Activated naive CD4-positive, alpha-beta T cell treated with anti-CD3 and anti-CD28 coated beads for 36 hours (primary cell): ENCODE measurements at places on chromosomes 7 and 10. TPM values are rescaled to one million over a fixed set of nuclear protein-coding genes. Genes with fewer than 3 reads are reported as not detected.
A peak's percentile ranks its signal among the peaks of the same experiment; 100 is the strongest.

Gene BRAT1
- 27.3 TPM for total RNA-seq

DNA sequence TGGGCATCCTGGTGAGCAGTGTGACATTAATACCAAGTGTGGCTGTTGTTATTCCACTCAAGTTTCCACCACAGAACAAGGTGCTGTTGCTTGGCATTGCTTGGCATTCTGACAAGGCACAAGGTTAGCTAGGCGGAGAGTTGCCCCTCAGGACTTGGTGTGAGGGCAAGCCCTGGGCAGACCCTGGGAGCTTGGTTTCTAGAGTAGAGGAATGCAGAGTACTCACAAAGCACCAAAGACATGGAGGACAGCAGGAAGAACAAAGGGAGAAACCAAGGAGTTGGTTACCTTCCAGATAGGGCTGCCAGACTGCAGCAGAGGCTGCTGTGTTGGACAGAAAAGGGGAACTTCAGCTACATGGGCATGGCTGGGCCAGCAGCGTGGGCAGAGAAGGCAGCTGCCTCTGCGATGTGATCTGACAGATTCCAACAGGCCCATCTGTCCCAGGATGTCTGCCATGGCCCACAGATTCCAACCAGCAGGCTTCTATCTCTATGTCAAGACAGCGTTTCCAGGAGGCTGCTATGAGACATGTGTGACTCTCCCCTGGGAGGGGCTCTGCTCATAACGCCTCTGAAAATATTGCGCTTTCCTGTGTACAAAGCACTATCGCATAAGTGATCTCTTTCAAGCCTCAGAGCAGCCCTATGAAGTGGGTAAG lies 1.8 kb downstream of the GOLGA7B start:
- H3K4me1 ChIP-seq = peaks cover 34% of the 10 kb centered on the region
- peak; percentile 63 for DNase-seq
- no peaks in the 10 kb centered on the region for H3K36me3 ChIP-seq
- no peak overlapping the region for H3K4me3 ChIP-seq
- H3K27ac ChIP-seq = no peak overlapping the region

Gene ACBD7
- 0.94 TPM for total RNA-seq

Gene CDNF
- total RNA-seq = 1.6 TPM

Gene FEZF1
- not detected for total RNA-seq

DNA sequence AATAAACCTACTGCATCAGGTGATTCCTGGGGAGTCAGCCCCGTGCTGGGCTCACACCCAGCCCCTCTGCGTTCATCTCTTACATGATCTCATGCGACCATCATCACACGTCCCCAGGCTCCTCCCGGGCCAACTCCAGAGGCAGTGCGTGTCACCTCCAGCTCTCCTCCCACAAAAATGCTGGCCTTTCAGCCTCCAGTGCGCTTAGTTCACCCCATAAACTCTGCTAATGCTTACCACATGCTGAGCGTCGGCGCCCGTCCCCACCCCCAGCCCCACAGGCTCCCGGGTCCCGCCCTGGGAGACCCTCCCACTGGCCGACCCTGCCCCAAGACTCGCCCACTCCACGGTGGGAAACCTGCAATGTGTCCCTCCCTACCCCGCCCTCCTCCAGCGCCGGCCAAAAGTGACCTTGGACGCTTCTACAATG lies 816 bp upstream of the SDK1 start:
- H3K4me1 ChIP-seq = peaks cover 8% of the 10 kb centered on the region
- DNase-seq = peak; percentile 16
- H3K27ac ChIP-seq = no peak overlapping the region

Gene JAKMIP3
- 0.52 TPM for total RNA-seq

GRCh38 chr10:22475651-22476600 lies 130.6 kb downstream of the SPAG6 start:
- no peaks in the 10 kb centered on the region for H3K36me3 ChIP-seq
- peak; percentile 36 for DNase-seq
- peaks cover 9% of the 10 kb centered on the region for H3K4me1 ChIP-seq
- H3K27ac ChIP-seq = no peak overlapping the region

DNA sequence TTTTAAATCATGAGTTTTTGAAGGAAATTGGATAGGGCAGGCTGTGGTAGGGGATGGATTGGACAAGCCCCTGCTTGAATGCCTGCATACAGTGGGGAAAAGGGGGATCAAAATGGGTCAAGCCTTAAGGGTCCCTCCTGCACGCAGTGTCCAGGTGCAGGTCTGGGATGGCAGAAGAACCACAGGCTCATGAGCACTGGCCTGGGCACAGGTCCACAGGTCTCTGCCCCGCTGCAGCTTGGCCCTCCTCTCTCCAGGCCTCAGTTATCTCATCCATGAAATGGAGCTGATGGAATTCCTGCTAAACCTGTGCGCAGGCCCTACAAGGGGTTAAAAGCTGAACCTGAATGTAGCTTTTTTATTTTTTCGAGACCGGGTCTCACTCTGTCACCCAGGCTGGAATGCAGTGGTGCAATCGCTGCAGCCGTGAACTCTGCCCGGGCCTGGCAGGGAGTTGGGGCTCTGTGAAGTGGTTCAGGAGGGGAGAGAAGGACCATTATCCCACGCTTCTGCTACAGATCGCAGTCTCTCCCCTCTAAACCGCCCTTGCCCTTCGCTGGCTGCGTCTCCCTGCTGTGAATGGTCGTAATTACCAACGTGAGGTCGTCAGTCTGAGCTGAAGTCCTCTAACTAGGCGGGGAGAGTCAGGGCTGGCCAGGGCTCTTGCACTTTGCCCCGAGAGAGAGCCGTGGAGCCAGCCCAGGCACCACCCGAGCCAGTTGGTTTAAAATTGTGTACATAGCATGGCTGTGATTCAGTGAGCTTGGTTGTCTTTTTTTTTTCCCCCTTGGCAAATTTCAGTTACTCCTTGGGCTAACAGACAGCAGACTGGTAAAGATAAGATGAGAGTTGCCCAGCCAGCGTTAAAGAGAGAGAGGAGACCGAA lies 77.5 kb upstream of the GTF2I start:
- H3K4me3 ChIP-seq = no peak overlapping the region
- DNase-seq = no peak
- H3K4me1 ChIP-seq = no peaks in the 10 kb centered on the region
- H3K36me3 ChIP-seq = no peaks in the 10 kb centered on the region
- no peaks in the 10 kb centered on the region for H3K27me3 ChIP-seq
- H3K27ac ChIP-seq = no peak overlapping the region

- DNase-seq = peak; percentile 59
- no peak overlapping the region for H3K27ac ChIP-seq
- H3K27me3 ChIP-seq = no peaks in the 10 kb centered on the region
Measured at GRCh38 chr10:105063796-105064195, 422.7 kb downstream of the SORCS3 start.

GRCh38 chr7:121452389-121452788 lies 56.3 kb upstream of the FAM3C start:
- H3K4me3 ChIP-seq = no peak overlapping the region
- H3K27me3 ChIP-seq = no peaks in the 10 kb centered on the region
- DNase-seq = no peak

GRCh38 chr7:14137676-14138075 lies 148.2 kb upstream of the ETV1 start:
- no peak for DNase-seq
- H3K4me1 ChIP-seq = no peaks in the 10 kb centered on the region
- H3K27ac ChIP-seq = no peak overlapping the region

DNA sequence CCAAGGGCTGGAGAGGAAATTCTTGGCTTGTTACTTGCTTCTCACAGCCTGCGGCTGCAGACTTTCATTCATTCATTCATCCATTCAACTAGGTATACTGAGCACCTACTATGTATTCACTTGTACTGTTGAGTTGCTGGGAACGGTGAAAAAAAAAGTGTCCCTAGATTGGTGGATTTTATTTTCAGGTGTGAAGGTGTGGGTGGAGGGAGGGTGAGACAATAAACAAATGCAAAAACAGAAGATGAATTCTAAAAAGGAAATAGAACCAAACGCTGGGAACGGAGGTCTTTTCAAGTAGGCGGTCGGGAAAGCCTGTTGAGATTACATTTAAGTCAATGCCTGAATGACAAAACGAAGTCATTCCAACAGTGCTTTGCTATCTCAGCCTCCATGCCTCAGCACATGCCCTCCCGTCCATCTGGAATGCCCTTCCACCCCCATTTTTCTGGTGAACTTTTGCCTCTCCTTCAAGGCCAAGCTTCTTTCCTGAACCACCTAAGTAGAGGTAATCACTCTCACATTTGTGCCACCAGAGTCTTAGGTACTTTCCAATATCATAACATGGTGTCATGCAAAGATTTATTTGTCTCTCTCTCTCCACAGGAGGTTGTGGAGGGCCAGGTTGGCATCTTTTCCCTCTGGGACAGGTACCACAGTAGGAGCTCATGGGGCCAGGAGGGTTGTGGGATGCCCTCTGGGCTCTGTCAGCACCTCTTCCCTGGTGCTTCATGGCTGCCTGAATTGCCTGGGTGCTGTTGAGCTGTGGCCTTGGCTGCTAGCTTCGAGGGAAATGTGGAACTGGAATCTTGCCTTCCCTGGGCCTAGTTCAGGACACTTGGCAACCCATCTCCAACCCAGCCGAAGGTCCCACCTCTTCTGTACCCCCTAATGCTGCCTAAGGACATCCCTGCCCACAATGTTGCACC lies 5.5 kb downstream of the NKX2-3 start:
- H3K36me3 ChIP-seq = no peaks in the 10 kb centered on the region
- H3K4me1 ChIP-seq = peaks cover 28% of the 10 kb centered on the region
- no peak for DNase-seq
- H3K27ac ChIP-seq = no peak overlapping the region

DNA sequence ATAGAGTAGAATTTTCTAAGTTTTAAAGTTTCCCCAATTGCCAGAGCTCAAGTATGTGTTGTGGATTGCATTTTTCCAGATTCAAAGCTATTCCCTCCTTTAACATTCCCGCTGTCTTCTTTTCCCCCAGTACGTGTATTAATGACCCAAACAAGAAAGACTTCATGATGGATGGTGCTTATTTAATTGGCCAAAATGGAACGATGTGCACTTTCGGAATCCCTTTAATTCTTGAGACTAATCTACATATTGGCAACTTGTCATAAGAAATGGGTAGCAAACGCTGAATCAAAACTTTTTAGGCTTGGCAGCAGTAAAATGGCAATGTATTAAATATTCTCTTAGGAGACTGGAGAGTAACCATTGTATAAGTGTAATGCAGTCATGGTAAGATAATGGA lies 753.2 kb downstream of the LRMDA start:
- no peaks in the 10 kb centered on the region for H3K36me3 ChIP-seq
- no peaks in the 10 kb centered on the region for H3K4me1 ChIP-seq
- no peak overlapping the region for H3K4me3 ChIP-seq
- no peak overlapping the region for H3K27ac ChIP-seq

DNA sequence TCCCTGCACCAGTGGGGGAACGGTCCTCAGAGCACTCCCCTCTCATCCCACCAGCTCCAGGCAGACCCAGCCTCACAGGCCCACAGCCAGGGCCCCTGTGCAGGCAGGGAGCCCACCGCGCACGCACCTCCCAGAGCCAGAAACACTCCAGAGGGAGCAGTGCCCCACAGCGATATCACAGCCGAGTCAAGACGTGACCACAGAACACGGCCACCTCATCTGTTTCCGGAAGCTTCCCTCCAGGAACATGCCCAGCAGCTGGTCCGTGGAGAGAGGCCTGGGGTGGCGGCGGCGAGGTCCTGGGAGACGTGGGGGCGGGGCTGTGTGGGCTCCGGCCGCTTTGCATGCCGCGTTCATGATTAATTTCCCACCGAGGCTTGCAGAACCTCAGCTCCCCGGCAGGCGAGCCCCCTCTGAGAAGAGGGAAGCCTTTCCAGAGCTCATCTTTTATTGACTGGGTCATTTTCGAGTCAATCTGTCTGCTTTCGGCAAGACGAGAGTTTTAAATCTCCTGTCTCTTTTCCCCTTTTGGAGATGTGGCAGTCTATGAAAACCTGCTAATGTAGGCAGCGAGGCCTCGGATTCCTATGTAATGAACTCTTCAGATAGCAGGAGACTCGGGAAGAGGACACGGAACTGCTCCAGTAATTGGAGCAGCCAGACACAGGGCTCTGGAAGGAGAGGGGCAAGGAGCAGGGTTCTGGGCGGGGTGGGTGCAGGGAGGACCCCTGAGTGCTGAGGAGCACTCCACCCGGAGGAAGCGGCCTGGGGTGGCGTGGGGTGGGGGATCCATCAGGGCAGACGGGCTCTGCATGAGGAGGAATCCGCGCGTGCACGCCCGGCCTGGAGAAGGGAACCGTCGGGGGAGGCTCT lies 242.8 kb downstream of the ELFN1 start:
- no peak overlapping the region for H3K27ac ChIP-seq
- H3K4me1 ChIP-seq = peaks cover 7% of the 10 kb centered on the region
- peaks cover 1% of the 10 kb centered on the region for H3K36me3 ChIP-seq
- H3K4me3 ChIP-seq = no peak overlapping the region
- DNase-seq = no peak
- H3K27me3 ChIP-seq = no peaks in the 10 kb centered on the region

Gene INSYN2A
- total RNA-seq = not detected

Gene ACHE
- not detected for total RNA-seq

Gene PNLIPRP2
- not detected for total RNA-seq

DNA sequence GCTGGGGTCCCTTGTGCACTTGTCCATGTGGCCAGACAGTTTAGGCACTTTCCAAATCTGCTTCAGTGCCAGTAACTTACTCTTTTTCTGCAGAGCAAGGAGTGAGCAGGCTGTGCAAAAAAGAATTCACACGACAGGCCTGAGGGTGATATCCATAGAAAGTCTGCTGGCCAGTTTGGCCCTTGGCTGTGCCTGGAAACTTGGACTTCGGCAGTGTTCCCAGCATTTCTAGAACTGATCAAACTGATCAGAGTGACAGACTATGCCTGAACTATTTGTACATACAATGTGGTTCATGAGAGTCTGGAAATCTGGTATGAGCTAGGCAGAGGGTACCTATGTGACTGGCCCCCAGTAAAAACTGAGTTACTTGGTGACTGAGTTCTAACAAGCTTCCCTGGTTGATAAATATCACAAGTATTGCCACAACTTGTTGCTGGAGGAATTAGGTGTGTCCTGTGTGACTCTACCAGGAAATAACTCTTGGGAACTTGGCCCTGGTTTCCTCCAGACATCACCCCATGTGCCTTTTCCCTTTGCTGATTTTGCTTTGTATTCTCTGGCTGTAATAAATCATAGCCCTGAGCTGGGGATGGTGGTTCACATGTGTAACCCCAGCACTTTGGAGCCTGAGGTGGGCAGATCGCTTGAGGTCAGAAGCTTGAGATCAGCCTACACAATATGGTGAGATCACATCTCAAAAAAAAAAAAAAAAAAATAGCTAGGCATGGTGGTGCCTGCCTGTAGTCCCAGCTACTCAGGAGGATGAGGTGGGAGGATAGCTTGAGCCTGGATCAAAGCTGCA lies 3.3 kb upstream of the DENND10 start:
- H3K27me3 ChIP-seq = no peaks in the 10 kb centered on the region
- no peak overlapping the region for H3K27ac ChIP-seq
- no peak for DNase-seq
- H3K36me3 ChIP-seq = no peaks in the 10 kb centered on the region
- H3K4me1 ChIP-seq = peaks cover 10% of the 10 kb centered on the region

Gene KLF14
- not detected for total RNA-seq

Gene TMEM176B
- not detected for total RNA-seq

Gene SFTPD
- not detected for total RNA-seq

GRCh38 chr10:69628891-69629290 lies 1.2 kb upstream of the FAM241B start:
- H3K4me3 ChIP-seq = no peak overlapping the region
- no peak overlapping the region for H3K27ac ChIP-seq
- H3K4me1 ChIP-seq = peaks cover 12% of the 10 kb centered on the region
- H3K27me3 ChIP-seq = no peaks in the 10 kb centered on the region
- peaks cover 3% of the 10 kb centered on the region for H3K36me3 ChIP-seq

GRCh38 chr10:119059557-119059956 lies 21.1 kb downstream of the EIF3A start:
- peaks cover 68% of the 10 kb centered on the region for H3K36me3 ChIP-seq
- peaks cover 11% of the 10 kb centered on the region for H3K4me1 ChIP-seq
- no peaks in the 10 kb centered on the region for H3K27me3 ChIP-seq
- no peak for DNase-seq
- H3K27ac ChIP-seq = no peak overlapping the region

Gene TSPAN33
- 7.2 TPM for total RNA-seq

Gene ACSM6
- not detected for total RNA-seq
